ENCODE measurements at places on chromosomes 1 and 21.

DNA sequence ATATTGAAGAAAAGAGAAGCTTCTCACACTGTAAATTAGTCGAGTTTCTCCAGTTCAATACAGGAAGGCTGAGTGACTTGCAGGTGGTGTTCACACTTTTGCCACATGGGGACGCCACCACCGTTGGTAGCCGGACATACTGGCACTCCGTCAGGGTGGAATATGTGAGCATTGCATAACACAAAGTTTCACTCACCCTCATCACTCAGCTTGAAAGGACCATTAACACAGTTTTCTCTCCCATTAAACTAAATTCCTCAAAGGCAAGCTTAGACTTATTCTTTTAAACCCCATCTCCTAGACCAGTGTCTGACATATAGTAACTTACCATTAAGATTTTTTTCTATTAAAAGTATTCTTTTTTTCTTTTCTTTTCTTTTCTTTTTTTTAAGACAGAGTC lies 105.3 kb upstream of the SERBP1 start:
- DNase-seq = peak; percentile 75

DNA sequence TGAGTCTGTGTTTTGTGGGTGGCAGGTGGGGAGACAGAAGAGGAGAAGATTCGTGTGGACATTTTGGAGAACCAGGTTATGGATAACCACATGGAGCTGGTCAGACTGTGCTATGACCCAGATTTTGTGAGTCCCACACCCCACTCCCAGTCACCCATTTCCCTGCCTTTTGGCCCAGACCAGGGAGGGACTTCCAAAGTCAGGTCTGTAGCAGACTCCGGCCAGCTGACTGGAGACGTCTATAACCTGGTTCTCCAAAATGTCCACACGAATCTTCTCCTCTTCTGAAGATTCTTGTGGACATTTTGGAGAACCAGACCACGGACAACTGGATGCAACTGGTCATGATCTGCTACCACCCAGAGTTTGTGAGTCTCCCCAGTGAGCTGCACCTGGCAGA lies 1.6 kb downstream of the GSTM5 start:
- DNase-seq = no peak

DNA sequence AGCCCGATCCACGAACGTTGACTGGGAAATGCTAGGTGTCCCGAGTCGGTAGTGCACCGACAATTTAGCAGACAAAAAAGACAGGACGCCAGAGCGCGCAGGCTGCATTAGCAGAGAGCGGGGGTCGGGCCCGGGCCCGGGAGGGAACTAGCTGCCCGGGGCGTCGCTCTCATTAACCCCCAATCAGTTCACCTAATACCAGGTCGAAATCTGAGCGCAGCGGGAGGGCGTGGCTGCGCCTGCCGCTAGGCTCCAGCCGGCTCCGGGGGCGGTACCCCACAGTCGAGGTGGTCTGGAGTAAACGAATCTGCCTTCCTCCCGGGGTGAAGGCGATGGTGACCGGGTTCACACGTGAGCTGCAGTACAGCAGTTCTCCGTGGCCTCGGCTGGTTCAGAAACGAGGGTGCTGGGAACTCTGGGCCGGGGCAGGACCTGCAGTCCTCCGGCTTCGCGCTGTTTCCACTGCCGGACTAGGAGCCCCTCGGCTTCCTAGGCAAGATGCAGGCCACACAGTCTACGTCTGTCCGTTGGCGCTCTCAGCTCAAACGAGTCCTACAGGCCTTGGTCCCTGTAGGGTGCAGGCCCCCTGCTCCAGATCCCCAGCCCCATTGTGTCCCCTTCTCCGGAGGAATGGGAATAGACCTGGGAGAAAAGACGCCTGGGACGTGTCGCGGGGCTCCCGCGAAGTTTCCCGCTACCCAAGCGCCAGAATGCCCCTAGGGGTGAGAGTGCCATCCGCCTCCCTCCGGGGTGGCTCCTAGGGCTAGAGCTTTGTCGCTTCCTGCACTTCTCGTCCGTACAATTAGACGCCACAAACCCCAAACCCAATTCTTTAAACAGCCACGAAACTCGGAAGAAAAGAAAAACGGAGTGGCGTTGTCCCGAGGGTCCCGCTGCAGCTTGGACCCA lies 2.0 kb downstream of the GFI1 start:
- no peak for DNase-seq

GRCh38 chr1:41607808-41608207 lies 123.3 kb upstream of the EDN2 start:
- DNase-seq = no peak

- no peak for DNase-seq
These were observed 20.6 kb downstream of the ATP6V1G3 start for GRCh38 chr1:198519639-198520501.

- DNase-seq = no peak
These were observed 5.1 kb downstream of the TNFRSF8 start for GRCh38 chr1:12067900-12068821.

DNA sequence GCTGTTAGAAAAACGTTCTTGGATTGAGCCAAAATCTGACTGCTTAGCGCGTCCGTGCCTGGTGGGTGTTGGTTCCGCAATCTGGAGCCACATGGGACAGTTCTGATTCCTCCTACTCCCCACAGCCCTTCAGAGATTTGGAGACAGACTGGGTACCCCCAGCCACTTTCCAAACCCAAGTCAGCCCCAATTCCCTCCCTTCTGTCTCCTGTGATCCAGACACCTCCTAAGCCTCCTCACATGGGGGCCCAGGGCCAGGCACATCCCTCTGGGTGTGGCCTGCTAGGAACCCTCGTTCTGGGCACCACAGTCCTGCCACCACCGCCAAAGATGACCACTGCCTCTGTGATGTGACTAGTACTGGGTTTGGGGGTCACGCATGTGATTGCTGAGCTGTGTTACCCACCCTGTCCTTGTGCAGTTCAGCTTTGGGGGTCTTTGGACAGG lies 4.8 kb downstream of the PLA2G5 start:
- no peak for DNase-seq

DNA sequence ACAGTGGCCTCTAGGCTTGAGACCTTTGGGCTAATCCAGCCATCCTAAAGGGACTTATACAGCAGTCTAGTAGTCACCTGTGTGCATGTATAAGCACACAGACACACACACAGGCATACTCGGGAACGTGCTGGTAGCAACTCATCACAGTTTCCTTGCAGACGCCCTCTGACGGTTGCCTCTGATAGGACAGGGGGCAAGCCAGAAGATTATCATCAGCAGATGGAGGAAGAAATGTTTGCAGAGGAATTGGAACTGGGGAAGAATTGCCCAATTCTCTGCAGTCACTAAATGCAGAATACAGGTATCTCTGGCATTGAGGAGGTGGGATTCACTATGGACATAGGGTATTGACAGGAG lies 222.2 kb downstream of the C1orf94 start:
- DNase-seq = no peak

- DNase-seq = no peak
These were observed 8.9 kb upstream of the DHRS3 start for GRCh38 chr1:12626888-12627287.

GRCh38 chr1:17251701-17252376 lies 2.9 kb downstream of the PADI3 start:
- DNase-seq = no peak

DNA sequence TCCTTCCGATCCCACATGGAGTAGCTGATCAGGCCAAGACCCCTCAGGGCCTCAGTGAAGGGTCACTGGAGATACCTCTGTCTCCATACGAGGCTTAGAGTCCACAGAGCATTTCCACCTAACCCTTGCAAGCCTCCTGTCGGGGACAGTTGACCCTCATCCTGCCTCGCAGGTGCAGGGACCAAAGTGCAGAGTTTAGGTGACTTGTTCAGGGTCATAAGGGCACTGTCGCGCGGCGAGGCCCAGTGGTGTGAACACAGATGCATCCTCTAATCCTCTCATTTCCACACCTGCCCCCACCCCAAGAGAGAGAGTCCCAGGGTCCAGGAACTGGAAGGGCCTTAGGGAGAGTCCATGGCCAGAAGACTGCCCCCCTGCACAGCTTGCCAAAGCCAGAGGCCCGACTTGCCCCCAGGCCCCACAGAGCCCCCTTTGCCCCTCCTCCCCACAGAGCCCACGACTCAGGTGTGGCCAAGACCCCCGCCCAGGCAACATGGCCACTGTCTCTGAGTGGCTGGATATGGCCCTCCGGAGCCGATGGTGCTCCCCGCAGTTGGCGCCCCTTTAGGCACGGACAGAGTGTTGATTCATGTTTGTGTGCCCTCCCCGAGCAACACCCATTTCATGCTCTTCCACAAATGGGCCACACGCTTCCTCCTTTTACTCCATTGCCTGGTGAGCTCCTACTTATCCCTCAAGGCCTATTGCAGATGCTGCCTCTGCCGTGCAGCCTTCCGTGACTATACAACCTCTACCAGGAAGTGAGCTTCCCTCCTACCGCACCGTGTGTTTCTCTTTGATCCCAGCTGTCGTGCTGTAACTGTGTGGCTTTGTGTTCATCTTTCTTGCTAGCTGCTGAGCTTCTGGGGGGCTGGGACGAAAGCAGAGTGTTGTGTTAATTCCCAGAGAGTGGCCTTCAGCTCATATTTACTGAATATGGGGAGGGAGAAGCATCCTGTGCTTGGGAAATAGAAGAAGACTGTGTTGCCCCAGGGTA lies 1.7 kb downstream of the TRPM2 start:
- DNase-seq = no peak

- no peak for DNase-seq
These were observed 1.2 kb upstream of the LHX4 start for GRCh38 chr1:180228648-180229482.

Data from GM04504 (cell line).